ENCODE measurements at places on chromosomes 5 and 9.

DNA sequence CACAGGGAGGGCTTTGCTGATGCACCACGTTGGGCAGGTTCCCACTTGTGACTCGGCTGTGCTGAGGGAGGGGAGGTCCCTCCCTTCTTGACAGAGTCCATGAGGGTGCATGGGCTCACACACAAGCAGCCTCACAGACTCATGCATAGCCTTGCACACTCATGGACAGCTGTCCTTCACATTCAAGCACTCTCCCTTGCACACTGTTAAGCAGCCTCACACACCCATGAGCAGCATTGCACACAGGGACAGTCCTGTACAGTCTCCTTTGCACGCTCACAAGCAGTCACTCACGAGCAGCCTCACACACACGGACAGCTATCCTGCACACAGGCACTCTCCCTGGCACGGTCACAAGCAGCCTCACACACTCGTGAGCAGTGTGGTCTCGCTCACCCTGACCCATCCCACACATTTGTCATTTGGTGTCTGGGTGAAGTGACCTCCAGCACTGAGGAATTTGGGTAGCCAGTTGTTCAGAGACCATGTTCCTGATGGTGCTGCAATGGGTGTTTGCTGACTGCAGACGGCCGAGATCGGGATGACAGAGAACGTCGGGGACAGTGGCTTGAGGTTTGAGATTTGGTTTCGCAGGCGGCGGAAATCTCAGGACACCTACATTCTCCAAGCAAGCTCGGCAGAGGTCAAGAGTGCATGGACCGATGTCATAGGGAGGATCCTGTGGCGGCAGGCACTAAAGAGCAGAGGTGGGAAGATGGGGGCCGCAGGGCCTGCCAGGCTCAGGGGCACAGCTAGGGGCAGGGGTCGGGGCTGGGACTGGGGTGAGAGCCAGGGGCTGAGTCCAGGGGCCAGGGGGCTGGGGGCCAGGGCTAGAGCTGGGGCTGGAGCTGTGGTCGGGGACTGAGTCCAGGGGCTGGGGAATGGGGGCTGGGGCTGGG lies 17.7 kb upstream of the LRRC14B start:
- no peak for DNase-seq

DNA sequence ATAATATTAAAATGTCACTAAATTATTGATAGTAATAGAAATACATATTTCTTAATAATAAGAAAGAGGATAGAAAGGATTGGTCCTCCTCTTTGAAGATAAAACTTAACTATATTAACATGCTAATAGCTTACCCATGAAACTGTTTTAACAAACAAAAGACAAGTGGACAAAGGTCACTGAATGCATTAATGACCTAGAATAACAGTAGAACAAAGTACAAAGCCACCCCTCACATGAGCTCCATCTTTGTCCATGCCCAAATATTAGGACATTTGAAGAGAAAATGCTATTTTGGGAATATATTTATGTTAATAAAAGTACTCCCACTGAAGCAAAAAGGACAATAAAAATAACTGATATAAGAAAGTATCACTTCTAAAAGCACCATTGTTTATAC lies 34.1 kb upstream of the SLC22A5 start:
- DNase-seq: no peak

GRCh38 chr9:21102305-21102704 lies 24.6 kb upstream of the IFNB1 start:
- DNase-seq: no peak

- peak; percentile 40 for DNase-seq
These were observed at the start of gene SNX24 for GRCh38 chr5:122845229-122846050. Gene SNX24, plus strand, starts transcription at chr5:122845613. Its CDS starts 21 bp downstream, at chr5:122845634.

DNA sequence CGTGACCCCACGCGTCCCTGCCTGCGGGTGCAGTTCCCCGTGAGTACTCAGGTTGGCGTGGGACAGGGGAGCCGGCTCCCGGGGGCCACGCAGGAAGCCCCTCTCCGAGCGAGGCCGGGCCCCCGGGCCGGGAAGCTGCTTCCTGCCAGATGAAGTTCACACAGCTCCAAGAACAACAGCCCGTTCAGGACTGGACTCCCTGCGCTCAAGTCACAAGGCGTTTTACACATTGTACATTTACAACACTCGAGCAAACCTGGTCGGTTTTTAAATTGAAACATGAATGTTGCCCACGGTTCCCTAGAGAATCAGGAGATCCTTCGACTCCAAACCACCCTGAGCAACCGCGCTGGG lies 22.4 kb downstream of the SLC9A3 start:
- DNase-seq: no peak

GRCh38 chr9:132683873-132684272 lies 13.6 kb downstream of the GTF3C4 start:
- no peak for DNase-seq

GRCh38 chr9:87880683-87881082 lies 2.0 kb upstream of the SPATA31E1 start:
- DNase-seq: no peak

DNA sequence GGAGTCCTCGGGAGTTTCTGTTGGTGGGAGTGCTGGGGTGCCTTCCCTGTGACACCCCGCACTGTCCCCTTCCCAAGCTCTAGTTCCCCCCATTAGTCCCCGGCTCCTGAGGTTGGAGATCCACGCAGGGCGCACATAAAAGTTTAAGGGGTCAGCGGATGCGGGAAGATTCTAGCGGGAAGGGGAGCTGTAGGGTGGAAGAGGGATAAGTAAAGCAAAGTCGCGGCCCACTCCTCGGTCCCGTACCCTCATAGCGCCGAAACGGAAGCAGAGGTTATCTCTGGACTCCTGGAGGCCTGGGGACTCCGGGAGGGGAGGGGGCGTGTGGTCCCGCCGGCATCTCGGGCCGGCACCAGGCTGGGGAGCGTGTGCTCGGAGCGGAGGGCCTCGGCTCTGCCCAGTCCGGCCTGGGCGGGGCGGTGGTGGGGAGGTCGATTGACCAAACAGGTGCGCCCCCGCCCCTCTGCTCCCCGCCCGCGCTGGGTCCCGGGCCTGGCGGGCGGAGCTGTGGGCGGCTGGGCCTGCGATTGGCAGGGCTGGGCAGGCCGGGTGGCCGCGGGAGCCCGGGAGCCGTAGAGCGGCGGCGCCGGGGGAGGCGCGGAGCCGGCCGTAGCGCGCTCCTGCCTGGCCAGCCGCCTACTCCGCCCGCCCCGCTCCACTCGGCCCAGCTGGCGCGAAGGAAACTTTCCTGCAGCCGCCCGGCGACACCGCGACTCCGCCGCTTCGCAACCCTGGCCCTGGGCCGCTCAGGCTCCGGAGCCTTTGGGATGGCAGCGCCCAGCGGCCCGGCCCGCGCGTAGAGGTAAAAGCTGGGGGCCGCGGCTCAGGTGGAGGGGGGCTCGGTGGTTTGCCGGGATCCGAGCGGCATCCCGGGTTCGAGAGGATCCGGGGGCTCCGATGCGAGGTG lies 52.2 kb upstream of the DAB2IP start:
- no peak for DNase-seq
